ENCODE measurements at places on chromosomes 1 and 21.

DNA sequence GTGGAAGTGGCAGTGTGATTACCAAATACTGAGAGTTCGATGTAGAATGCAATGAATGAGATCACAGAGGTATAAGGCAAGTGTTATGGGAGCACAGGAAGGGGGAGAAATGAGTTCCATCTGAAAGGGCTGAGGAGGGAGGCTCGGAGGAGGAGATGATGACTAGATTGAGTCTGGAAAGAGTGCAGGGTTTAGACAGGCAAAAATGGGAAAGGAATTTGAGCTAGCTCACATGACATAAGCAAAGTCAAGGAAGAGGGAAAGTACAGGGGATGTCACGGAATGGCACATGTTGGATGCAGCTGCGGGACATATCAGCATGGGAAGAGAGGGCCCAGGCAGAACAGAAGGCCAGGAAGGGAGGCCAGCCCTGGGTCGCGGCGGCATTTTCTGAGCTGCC is 132.7 kb downstream of the RUNX1 start:
- DNase-seq, result no peak

GRCh38 chr1:111770916-111771315 is 15.2 kb downstream of the DDX20 start:
- no peak for DNase-seq

- no peak for DNase-seq
Measured at GRCh38 chr21:16145479-16145878, 415.7 kb downstream of the USP25 start.

GRCh38 chr1:90605070-90605469 is 112.0 kb downstream of the BARHL2 start:
- DNase-seq, result no peak

- DNase-seq, result peak; percentile 47
Measured at GRCh38 chr1:178119628-178120027, 25.7 kb downstream of the RASAL2 start.

- no peak for DNase-seq
Measured at GRCh38 chr1:1043411-1043810, 23.5 kb downstream of the AGRN start.

- no peak for DNase-seq
Measured at GRCh38 chr21:28325618-28326017, 667.1 kb downstream of the LTN1 start.

DNA sequence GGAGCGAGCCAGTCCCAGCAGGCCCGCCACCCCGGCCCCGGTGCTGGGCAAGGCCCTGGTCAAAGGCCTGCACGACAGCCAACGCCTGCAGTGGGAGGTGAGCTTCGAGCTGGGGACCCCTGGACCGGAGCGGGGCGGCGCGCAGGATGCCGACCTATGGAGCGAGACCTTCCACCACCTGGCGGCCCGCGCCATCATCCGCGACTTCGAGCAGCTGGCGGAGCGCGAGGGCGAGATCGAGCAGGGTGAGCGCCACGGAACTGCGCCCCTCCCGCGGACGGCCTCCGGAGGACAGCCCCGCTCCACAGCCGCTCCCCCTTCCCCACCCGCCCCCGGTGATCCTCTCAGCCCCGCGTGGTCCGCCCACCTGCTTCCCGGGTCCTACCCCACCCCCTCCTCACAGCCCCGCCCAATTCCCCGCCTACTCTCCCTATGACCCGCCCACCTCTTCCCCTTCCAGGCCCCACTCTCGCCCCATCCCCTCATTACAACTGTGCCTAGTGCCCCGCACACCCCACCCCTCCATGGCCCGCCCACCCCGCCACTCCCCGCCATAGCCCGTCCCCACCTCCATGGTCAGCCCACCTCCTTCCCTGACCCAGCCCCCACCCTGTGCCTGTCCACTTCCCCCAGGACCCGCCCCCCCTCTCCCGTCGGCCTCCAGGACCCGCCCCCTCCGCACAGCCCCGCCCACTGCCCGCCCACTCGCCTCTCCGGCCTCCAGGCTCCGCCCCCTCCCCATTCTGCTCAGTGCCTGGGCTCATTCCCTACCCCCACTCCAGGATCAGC is 52.7 kb downstream of the VWA5B1 start:
- no peak for DNase-seq

DNA sequence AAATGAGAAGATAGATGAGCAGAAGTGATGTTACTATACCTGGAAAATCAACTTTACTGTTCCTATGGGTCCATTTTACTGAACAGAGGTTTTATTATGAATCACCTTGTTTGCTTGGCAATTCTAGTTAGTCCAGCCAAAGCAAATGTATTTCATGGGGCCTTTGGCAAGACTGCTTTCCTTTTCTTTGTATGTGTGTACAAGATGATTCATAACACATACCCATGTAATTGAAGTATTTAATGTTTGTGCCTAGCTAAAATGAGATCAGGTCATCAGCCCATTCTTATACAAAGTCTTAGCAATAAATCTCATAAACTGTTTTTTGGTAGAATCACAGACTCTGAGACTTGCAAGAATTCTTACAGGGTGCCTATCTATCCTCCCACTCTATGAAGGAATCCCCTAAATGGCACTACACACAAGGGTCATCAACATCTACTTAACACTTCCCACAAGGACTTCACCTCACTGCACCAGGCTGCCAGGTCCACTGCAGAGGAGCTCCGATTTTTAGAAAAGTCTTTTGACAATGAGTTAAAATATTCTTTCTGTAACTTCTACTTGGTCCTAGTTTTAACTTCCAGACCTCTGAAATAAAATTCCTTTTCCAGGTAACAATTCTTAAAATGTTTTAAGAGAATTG is 58.5 kb downstream of the LPAR3 start:
- no peak for DNase-seq

DNA sequence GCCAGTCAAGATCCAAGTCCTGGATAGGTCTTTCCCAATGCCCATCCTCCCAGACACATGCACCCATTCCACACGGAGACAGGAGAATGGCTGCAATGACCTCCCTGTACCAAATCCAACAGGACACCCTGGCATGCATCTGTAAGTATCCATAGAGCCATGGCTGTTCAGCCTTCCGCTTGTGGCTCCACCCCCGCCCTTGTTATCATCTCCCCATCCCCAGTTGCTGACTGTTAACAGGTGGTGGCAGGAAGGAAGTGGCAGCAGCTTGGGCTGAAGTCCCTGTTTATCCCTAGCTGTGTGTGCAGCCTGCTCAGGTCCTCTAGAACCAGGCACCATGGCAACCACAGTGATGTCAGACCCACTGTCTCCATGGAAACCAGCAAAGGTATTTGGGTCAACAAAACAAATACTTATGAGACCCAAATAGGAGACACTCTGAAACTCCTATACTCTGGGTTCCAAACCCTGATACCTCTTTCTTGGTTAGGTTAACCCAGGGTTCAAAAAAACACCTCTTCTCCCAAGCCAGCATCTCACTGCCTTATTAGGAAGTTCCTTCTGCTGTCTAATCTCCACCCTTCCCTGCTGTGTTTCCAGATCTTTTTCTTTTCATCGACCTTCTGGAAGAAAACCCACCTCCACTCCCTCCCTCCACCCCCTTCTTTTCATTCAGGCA is 721 bp downstream of the PBXIP1 start:
- peak; percentile 86 for DNase-seq

DNA sequence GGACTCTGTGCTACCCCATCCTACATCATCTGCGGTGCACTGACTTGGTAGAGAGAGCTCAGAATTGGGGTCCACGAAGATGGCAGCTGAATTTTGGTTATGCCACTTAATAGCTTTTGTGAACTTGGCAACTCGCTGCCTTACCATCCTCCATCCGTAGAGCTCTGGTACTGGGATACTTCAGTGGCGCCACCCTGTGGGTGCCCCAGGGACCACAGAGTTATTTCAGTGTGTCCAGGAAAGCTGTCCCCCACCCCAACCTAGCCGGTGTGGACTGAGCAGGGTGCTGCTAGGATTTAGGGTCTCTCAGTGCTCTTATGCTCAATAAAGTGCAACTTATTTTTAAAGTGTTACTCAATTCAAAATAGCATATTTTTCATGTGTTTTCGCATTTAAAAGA is 9.0 kb upstream of the USF1 start:
- no peak for DNase-seq

DNA sequence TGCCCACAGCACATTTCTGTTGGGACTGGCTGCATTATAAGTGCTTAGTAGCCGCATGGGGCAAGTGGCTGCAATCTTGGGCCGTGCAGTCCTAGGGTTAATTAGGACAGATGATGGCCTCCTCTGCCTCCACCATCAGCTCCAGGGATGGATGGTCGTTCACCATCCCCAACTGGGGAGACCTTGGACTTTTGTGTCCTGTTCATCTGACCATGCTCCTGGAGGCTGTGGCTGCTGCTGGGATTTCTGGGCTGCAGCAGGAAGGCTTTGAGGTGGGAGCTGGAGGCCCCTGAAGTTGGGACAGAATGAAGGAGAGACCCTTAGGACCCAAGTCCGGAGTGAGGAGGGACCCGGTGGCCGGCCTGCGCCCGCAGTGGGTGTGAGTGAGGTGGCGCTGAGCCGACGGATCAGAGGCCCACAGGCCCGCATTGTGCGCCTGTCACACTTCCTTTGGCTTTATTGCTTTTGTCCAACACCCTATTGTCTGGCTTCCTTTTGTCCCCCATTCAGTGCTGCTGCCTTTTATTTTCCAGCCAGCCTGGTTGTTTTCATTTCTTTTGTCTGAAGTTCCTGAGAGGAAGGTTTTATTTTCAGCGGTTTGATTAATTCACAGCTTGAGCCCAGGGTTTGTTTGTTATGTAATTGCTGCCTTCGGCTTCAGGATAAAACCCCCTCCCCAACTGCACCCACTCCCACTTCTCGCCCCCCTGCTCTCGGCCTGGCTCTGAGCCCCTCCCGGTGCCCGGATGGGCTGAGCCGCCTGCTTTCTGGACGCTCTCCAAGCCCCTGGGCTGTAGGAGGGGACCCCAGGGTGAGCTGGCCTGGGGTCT is 35.6 kb downstream of the SOX13 start:
- no peak for DNase-seq

DNA sequence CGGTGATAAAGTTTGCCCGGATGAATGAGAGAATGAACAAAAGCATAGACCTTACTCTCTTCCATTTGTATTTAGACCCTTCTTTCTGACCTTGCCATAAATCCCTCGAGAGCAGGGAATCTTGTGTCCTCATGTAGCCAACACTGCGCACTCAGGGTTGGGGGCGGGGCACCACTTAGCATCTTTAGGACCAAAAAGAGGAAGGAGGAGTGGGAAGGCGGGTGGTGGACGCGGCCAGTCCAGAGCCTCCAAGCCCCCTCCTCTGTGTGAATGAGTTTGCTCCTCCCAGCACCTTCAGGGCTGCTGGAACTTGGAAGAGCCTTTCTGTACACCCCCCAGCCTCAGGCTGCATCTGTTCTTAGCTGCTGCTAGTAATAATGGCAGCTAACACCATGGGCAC is 141.9 kb upstream of the TMEM51 start:
- DNase-seq, result no peak

GRCh38 chr1:35046730-35047129 is 15.0 kb upstream of the ZMYM6 start:
- no peak for DNase-seq

DNA sequence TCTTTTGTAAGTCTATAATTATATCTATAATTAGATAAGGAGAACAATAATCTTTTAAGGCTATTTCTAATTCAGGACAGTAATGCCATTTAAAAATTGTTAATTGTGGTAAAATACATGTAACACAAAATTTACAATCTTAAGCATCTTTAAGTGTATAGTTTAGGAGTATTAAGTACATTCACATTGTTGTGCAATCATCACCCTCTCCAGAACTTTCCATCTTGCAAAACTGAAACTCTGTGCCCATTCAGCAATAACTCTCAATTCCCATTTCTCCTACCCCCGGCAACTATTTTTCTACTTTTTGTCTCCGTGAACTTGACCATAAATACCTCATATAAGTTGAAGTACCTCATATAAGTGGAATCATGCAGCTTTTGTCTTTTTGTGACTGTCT is 93.9 kb upstream of the KCNA3 start:
- no peak for DNase-seq

DNA sequence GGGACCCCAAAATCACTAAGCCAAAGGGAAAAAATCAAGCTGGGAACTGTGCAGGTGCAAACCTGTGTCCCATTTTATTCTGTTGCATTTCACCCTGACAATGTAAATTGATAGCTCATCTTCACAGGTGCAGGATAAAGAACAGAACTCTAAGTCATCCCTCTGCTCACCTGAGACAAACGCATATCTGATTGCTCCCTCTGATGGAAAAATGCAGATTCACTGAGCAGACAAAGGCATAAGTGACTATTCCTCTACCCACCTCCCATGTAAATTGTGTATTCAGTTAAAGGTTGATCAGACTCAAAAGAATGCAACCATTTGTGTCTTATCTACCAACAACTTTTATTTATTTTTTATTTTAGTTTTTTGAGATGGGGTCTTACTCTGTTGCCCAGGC is 644.2 kb downstream of the PTPRU start:
- no peak for DNase-seq

DNA sequence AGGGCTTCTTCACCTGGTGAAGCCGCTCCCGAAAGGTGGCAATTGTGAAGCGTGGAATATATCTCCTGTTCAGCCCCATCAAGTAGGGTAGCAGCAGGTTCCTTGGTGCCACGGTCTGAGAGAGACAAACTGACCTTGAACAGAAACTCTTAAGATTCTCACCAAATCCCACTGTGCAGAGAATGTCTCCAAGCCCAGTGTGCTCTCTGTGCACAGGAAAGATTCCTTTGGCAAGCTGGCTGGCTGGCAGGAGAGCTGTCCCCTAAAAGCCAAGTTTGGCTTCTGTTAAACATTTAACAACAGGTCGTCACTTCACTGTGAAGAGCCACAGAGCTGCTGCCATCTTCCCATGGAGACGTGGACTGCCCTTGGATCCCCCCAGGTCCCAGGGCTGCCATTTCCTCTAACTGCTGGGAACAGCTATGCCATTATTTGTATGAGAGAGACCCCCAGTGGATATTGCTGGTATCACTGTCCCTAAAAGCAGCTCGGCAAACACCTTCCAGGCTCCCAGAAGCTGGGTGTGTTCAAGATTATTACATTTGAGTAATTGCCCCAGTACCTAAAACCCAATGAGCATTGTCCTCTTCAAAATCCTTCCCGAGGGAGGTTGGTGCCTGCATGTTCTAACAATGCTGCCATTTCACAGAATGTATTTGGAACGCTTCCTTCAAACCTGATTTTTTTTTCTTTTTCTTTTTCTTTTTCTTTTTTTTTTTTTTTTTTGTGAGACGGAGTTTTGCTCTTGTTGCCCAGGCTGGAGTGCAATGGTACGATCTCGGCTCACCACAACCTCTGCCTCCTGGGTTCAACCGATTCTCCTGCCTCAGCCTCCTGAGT is 71.8 kb downstream of the CD58 start:
- peak; percentile 84 for DNase-seq

GRCh38 chr1:9247894-9248293 is 13.3 kb downstream of the H6PD start:
- DNase-seq, result peak; percentile 62

- DNase-seq, result no peak
Measured at GRCh38 chr1:184461321-184461720, 74.5 kb downstream of the C1orf21 start.

DNA sequence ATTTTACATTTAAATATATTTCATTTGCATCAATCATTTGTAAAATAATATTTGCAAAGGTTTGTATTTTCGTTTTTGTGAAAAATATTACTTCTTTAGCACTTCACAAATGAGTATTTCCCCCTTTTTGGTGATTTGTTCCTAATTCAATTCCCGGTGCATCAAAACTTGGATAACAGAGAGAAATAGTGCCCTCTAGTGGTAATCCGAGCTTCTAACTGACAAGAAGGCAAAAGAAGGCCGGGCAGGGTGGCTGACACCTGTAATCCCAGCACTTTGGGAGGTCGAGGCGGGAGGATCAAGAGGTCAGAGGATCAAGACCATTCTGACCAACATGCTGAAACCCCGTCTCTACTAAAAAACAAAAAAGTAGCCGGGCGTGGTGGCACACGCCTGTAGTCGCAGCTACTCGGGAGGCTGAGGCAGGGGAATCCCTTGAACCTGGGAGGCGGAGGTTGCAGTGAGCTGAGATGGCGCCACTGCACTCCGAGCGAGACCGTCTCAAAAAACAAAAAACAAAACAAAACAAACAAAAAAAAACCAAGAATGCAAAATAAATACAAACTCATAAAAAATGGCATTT is 137.7 kb downstream of the COL11A1 start:
- peak; percentile 21 for DNase-seq

Measured in Ammon's horn (tissue), 1 donor.